ENCODE measurements at places on chromosomes 3 and 15. TPM values are rescaled to one million over a fixed set of nuclear protein-coding genes. Genes with fewer than 3 reads are reported as not detected.
A peak's percentile ranks its signal among the peaks of the same experiment; 100 is the strongest.

GRCh38 chr3:42892169-42892568 is 13.8 kb upstream of the ZNF662 start:
- DNase-seq, result no peak

DNA sequence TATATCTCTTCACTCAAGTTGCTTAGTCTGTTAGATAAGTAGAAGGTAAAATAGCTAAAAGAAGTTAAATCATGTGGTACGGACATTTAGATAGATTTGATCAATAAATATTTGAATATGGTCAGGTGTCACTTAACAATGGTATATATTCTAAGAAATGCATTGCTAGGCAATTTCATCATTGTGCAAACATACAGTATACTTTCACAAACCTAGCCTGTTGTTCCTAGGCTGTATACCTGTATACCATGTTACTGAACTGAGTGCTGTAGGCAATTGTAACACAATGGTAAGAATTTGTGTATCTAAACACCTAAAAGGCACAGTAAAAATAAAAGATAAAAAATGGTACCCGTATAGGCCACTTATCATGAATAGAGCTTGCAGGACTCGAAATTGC is 112.8 kb upstream of the CGNL1 start:
- no peak for DNase-seq

DNA sequence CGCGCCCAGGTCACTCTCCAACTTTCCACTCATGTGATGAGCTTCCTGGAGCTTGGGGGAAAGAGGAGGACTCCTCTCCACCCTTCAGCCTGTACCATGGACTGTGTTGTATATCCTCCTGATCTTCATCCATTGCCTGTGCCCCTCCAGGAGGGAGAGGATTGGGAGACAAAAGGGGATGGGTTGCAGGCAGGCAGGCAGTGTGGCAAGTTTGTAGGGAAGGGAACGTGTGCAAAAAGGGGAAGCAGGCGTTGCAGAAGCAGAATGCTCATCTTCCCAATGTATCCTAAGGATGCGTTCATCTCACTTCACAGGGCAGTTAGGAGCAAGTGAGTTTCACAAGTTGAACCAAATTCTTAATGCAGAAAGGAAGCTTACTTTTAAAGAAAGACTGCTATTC is 28.1 kb upstream of the GHSR start:
- no peak for DNase-seq

GRCh38 chr3:132606085-132606484 is 9.0 kb downstream of the ACKR4 start:
- DNase-seq, result no peak

DNA sequence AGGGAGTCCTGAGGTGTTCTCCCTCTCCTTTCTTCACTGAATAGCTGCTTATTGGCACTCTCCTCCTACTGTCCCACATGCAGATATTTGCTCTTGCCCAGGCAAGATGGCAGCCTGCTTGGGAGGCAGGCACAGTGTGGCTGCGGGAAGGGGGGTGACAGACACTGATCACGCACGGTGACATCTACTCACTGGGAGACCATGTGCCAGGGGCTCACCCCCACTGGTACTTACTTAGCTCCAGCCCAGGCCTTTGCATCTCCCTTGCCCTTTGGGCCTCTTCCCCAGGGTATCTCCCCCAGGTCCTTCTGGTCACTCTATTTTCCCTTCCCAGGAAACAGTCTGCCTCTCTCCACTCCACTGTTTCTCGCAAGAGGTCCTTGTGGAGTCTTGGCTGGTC is 6.4 kb downstream of the PLA2G4E start:
- DNase-seq, result no peak

DNA sequence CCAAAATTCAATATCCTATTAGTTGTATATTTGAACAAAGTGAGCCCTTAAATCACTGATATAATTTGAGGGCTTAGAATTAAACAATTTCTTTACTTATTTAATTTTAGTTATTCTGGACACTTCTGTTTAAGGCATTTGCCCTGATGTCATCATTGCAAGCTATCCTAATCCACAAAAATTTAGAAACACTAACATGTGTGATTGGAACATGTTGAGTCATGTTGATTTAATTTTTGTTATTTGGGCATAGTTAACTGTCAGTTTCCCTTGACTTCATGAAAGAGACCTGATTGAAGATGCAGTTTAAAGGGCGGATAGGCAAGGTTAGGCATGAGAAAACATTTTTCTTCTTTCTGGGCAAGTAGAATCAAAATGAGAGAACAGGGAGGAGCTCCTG is 682.6 kb downstream of the ROBO1 start:
- no peak for DNase-seq

DNA sequence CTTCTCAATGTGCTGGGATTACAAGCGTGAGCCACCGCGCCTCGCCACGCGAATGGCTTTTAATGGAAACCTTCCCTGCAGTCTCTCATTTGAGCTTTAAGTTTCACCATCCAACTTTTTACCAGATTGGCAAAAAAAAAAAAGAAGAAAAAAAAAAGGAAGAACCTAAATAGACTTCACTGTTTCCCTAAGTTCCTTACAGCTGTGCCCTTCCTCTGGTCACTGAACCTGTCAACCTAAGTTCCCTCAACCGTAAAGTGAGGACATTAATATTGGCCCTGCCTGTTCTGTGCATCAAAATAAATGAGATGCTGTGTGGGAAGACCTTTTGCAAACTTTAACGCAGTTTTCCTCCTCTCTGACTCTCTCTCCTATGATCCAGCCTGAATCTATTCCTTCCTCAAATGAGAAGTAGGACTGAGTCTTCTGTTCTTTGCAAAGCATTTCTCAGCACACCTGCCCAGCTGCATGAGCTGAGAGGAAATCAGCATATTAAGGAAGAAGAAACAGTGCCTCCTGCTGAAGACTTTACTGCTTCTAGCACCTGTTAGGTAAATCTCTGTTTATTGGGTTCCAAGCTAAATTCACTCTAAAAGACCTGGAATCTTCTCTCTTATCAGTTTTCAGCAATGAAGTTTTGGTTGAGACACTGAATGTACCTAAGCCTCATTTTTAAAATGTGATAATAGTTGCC is 99.6 kb upstream of the ETV5 start:
- no peak for DNase-seq

GRCh38 chr3:49295489-49296058 is 18.5 kb upstream of the C3orf62 start:
- DNase-seq, result no peak

DNA sequence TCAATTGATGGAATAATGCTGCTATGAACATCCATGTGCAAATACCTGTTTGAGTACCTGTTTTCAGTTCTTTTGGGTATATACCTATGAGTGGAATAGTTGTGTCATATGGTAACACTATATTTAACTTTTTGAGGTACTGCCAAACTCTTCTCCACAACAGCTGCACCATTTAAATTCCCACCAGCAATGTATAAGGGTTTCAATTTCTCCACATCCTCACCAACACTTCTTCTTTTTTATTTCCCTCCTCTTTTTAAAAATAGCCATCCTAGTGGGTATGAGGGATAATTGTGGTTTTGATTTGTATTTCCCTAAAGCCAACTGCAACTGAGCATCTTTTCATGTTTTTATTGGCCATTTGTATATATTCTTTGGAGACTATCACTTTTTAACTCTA is 31.3 kb upstream of the ARHGEF3 start:
- no peak for DNase-seq

DNA sequence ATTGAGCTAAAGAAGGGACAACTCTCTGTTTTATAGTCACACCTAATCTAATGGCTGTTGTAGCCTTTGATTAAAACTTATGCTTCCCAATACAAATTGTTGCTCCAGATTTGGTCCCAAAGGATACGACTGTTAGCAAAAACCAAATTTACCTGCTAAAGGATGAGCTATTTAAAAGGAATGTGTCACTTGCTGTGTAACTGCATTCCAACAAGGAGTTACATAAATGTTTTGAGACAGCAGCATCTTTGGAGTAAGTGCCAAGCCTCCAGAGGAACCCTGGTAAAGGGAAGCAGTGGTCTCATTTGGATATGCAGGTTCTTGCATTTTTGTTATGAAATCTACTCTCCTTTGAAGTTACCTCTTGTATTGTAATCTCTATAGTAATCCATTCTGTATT is 233.3 kb downstream of the THSD4 start:
- DNase-seq, result no peak

DNA sequence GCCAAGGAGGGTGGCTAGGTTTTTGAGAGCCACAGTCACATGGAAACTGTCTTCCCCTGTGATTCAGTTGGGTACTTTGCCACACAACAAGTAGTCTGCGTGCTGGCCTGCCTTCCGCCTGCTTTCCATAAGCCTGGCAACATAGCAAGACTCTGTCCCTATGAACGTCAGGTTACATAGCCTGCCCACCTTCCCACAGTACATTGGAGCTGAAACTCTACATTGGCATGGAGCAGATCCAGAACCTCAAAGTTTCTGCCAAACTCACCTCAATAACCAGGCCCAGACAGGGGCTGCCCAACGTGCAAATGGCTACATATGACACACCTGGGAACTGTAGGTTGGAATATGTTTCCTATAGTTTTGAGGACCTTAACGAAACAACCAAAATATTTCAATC is 140.6 kb upstream of the PRICKLE2 start:
- no peak for DNase-seq

GRCh38 chr3:168495932-168496331 is 400.2 kb upstream of the GOLIM4 start:
- DNase-seq, result no peak

DNA sequence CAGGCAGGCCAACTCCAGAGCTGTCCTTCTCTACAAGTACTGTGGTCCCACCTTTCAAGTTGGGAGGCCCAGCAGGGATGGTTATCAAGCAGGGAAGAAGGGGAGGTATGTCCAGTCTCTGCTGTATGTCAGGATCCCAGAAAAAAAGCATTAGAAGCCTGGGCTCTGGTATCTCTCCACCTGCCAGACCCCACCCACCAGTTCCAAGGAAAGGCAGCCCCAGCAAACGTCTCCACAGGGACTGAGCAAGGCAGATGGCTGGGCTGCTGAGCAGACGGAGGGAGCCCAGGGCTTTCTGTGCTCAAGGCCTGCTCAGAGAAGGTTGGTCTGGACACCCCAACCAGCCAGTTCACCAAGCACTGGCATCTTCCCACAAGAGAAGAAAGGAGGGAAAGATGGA is 287.8 kb downstream of the XXYLT1 start:
- no peak for DNase-seq

GRCh38 chr3:127037418-127037841 is 54.5 kb downstream of the PLXNA1 start:
- peak; percentile 14 for DNase-seq

The GREM1 gene
- 0.49 TPM for total RNA-seq

The PTX3 gene
- 0.52 TPM for total RNA-seq

The OCA2 gene
- not detected for total RNA-seq

The SLC2A2 gene
- not detected for total RNA-seq

The CHRFAM7A gene
- total RNA-seq, result 2.4 TPM
